ENCODE measurements at places on chromosomes 12 and 14. TPM values are rescaled to one million over a fixed set of nuclear protein-coding genes. Genes with fewer than 3 reads are reported as not detected.

GSC gene
- total RNA-seq: not detected

AQP2 gene
- total RNA-seq: not detected

RAB21 gene
- 7.2 TPM for total RNA-seq

TGFB3 gene
- total RNA-seq: 11.3 TPM

GAS2L3 gene
- 13.6 TPM for total RNA-seq

CLEC4D gene
- total RNA-seq: not detected

CLEC9A gene
- not detected for total RNA-seq

DLK1 gene
- total RNA-seq: not detected

POTEM gene
- not detected for total RNA-seq

TCP11L2 gene
- 25.3 TPM for total RNA-seq

C12orf54 gene
- not detected for total RNA-seq

LALBA gene
- not detected for total RNA-seq

PPHLN1 gene
- 53.5 TPM for total RNA-seq

DGKA gene
- 14.8 TPM for total RNA-seq

CPNE6 gene
- total RNA-seq: not detected

MYBPC1 gene
- not detected for total RNA-seq

JDP2 gene
- 47.2 TPM for total RNA-seq

KRT78 gene
- total RNA-seq: not detected

IKZF4 gene
- total RNA-seq: 2.6 TPM

KLRD1 gene
- total RNA-seq: under 0.01 TPM

KRT79 gene
- total RNA-seq: not detected

TTC8 gene
- total RNA-seq: 14.3 TPM

BICDL1 gene
- under 0.01 TPM for total RNA-seq

CD63 gene
- 1,053 TPM for total RNA-seq

AMDHD1 gene
- 0.13 TPM for total RNA-seq

KRT4 gene
- total RNA-seq: not detected

CLEC1A gene
- total RNA-seq: 0.13 TPM

PRB4 gene
- total RNA-seq: not detected

TMEM117 gene
- total RNA-seq: 3.7 TPM

LTBP2 gene
- total RNA-seq: 110 TPM

NEUROD4 gene
- not detected for total RNA-seq

RPL10L gene
- not detected for total RNA-seq

RIPK3 gene
- 0.65 TPM for total RNA-seq

CDKN3 gene
- total RNA-seq: 42.9 TPM

Data from epithelial cell of alveolus of lung (primary cell).